Central memory CD4-positive, alpha-beta T cell (primary cell): ENCODE measurements at places on chromosomes 5 and 9.

- DNase-seq, result no peak
Observed at GRCh38 chr9:129867136-129868022, 32.1 kb downstream of the USP20 start.

GRCh38 chr5:54207566-54207965, 102.8 kb downstream of the ARL15 start:
- no peak for DNase-seq

DNA sequence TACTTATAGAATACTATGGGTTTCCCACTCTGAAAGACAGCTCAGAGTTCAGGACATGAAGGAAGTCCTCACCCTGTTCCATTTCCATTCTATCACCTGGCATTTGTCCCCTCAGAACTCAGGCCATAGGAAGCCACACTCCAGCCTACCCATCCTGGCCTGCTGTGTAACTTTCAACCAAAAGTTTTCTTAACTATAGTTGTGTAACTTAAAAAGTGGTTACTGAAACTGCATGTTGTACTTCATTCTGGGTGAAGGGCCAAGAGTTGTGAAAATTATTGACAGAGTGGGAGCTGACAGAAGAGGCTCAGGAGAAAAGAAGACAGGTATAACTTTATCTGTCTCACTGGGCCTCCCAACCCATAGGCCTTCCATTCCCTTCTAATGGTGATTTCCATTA, 212.5 kb downstream of the RAB3C start:
- no peak for DNase-seq

DNA sequence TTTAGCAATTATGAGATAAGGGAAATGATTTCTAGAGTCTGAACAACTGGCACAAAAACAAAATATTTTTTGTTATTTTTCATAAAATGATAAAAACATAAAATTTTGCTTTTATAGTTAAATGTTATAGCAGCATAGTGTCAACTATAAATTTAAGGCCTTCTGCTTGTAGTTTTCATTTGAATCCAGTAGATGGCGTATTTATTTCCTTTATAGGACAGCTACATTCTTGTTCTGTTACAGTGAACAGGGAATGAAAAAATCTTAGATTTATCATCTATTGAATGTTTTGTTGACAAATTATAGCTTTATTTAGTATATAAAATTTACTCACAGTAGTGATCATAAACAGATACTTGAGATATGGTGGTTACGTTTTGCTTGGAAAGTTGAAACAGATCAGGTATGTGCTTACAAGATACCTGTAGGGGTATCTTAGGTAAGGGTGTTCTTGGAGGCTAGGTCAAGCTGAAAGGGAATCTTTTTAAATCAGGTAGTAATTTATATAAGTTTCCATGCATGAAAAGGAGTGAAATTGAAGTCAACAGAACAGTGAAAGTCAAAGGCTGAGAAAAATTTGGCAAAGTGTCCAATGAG, 239.3 kb upstream of the GRIN3A start:
- DNase-seq, result no peak

DNA sequence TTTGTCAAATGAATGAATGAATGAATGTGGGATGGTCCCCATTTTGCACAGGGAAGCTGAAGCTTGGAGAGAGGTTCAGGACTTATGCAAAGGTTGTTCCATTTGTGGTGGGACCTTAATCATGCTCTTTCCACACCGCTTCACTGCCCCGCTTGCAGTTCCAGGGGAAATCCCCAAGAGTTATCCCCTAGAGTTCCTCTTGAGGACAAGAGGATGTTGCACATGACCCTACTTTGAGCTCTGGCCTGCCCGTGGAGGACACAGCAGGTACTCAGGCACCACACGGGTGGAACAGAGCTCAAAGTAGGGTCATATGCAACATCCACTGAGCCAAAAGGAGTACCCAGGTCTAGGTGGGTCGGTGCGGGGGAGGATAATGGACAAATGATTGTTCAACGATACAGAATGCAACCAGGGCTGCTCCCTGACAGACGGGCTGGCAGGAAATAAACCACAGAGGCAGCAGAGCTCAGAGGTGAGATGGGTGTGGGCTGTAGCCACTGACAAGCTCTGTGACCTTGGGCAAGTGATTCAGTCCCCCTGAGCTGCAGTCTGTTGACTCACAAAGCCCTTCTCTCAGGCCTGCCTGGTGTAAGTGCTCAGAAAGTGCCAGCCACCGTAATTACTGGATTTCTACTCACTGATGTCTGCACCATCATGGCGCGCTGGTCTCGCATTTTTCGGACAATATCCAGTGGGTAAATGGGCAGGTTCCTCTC, 60.3 kb upstream of the EPB41L4B start:
- no peak for DNase-seq

DNA sequence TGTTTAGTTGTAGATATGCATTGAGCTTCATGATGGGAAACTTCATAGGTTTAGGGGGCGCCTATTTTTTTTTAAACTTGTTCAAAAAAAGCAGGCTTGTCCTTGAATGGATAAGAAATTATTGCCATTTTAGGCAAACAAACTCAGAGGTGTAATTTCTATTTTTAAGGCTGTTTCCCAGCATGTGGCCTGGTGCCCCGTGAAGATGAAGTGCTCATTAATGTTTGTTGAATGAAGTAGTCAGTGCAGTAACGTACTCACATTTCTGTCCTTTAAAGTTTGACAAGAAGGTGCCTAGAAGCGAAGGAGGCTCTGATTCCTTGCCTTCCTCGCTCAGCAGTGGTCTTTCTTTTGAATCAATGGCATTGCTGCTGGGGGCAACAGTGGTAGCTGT, 54.3 kb downstream of the ZNF618 start:
- no peak for DNase-seq

DNA sequence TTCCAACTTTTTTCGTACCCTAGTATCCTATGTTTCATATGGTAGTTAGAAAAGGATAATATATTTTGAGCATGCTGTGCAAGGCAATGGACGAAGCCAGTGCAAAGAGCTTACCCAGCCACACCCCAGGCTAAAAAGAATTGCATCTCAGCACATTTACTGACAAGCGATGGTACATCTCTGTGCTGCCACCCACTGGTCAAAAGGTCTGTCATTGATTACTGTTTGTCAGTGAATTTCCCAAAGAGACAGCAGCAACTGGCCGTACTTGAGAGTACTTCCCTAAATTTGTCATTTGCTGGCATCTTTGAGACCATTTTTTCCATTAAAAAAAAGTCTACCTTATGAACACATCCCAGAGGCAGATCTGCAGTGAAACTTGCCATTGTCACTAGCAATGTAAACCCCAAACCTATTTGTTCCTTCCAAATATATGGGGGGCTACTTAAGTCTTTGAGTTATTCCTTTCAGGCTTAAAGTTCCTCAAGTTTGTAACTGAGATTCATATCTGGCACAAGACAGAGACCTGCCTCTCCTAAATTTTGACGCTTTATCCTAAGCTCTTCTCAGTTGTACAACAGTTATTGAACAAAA, 184.3 kb downstream of the CTNND2 start:
- DNase-seq, result no peak

GRCh38 chr5:40689438-40689837, 9.7 kb downstream of the PTGER4 start:
- DNase-seq, result no peak

GRCh38 chr9:99345451-99345850, 123.4 kb downstream of the SEC61B start:
- DNase-seq, result no peak

DNA sequence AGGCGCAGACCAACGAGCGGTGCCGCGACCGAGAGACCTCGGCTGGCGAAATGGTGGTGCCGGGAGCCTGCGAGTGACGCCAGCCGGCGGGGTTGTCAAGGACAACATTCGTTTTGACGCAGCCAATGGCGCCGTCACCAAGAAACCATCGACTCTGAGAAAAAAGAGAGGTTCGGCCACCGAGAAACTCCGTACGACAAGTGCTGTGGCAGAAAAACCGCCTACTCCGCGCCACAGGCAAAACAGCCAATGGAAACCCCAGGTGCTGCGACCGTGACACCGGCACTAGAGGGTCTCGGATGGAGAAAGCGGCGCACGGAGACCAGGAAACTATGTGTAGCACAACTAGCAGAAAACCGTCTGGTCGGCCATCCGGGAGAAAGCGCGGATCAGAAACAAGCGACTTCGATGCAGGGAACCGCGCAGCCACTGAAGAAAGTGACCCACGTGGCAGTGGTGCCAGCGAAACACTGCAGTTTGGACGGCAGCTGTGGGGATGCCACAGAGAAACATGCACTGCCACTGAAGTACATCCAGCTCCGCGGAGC, 88.8 kb downstream of the ANXA2R start:
- DNase-seq, result peak; percentile 89

GRCh38 chr5:167319243-167319642, 972.2 kb upstream of the WWC1 start:
- no peak for DNase-seq

- no peak for DNase-seq
Observed at GRCh38 chr5:124752854-124753720, 6.6 kb upstream of the ZNF608 start.

DNA sequence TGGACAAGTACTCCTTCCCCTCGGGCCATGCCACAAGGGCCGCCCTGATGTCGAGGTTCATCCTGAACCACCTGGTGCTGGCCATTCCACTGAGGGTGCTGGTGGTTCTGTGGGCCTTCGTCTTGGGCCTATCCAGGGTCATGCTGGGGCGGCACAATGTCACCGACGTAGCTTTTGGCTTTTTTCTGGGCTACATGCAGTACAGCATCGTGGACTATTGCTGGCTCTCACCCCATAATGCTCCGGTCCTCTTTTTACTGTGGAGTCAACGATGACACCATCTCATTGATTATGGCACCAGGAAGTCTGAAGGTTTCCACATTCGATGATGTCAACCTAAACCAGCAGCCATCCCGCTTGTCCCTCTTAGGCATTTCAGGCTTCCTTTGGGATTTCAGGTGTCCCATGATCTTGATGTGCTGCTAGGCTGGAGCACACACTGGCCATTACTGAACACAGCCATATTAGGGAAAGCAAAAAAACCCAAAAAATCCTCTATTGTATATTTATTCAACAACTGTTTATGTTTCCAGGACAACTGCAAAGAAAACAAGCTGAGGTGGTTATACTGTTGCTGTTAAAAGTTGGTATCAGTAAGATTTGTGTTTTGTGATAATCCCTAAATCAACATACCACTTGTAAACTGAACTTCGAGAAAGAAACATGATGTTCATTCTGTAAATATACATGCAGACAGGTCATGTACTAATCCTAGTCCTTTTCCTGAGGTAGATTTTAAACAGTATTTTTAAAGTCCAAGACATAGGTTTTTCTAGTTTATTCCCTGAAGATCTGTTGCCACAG, 1.1 kb downstream of the PLPP6 start:
- peak; percentile 41 for DNase-seq

DNA sequence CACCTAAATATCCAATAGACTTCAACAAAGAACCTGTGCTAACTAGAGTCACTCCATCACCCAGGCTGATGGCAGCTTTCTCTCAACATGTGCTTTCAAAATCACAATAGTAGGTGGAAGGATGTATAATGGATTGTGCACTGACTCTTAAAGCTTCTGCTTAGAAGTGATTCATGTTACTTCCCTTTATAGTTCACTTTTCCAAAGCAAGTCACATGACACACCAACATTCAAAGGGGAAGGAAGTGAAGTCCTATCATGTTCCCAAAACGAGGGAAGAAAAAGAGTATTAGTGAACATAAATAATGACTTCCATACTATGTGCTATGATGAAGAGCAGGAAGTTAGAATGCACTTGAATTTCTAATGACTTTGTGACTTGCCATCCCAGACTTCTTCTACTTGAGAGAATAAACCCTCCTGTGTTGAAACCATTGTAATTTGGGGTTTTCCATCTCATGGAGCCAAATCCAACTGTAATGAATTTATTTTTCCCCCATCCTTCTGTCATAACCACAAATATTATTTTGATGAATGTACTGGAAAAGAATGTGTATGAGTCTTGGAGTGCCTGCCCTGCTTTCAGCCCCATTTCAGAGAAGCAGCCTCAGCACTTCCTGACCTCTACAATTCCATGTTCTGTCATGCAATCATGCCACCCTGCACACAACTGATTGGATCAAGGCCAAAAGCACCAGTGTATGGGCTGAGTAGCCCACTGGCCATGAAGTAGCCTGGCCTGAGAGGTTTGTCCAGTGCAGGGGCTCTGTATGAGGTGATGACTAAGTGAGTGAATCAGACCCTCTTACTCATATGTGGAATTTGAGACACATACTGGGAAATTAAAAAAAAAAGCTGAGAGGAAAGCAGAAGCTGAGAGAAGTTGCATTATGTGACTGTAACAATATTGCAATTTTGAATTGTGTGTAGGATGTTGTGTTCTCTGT, 525.9 kb upstream of the CLINT1 start:
- no peak for DNase-seq

GRCh38 chr9:97564291-97565175, 63.1 kb downstream of the TMOD1 start:
- DNase-seq, result no peak

- DNase-seq, result no peak
Observed at GRCh38 chr9:116274293-116274692, 120.7 kb downstream of the PAPPA start.

GRCh38 chr5:153902016-153902415, 136.7 kb downstream of the FAM114A2 start:
- DNase-seq, result no peak

- DNase-seq, result peak; percentile 27
Observed at GRCh38 chr5:112174959-112175594, 244.0 kb downstream of the EPB41L4A start.

GRCh38 chr9:116546711-116547581, 140.2 kb upstream of the TRIM32 start:
- no peak for DNase-seq

DNA sequence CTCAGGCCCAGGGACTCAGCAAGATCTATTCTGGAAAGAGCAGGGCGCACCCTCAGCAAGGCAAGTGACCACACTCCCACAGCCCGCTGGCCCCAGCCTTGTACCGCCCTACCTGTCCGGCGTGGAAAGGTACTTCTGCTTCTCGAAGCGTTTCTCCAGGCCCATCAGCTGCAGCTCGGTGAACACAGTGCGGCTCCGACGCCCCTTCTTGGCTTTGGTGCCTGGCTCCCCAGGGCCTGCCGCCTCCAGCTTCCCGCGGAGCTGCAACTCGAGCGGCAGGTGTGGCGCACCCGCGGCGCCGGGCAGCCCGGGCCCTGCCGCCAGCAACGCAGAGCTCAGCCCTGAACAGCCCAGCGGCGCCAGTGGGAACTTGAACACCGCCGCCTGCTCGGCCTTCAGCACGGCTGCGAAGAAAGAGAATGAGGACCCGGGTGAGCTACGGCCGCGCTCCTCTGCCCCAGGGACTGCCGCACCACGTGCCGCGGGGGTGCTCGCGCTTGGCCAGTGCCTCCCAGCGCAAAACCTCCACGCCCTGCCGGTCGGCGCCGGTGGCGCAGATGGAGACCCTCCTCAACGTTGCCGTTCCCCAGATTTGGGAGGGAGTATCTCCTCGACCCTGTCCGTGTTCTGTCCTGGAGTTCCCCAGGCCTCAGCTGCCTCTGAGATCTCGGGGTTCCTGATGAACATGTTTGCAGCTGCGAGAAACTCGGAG, 2.2 kb downstream of the BARX1 start:
- DNase-seq, result no peak

DNA sequence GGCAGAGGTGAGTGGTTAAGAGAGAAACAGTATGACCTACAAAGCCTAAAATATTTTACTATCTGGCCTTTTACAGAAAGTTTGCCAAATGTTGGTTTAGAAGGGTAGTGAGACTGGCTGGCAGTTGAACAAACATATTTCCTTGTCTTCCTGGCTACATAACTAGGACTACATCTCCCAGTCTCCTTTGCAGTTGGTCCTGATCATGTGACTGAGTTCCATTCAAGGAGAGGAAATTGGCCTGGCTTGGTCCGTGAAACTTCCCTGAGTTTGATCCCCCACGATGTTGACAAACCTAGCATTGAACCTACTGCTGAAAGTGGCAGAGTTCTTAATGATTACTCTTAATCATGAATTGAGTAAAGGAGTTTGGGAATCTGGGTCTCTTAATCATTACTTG, 280.8 kb downstream of the SLIT3 start:
- DNase-seq, result no peak

GRCh38 chr9:26308328-26308727, 584.3 kb downstream of the CAAP1 start:
- no peak for DNase-seq
